Activated T-cell treated with anti-CD3 and anti-CD28 coated beads for 4 hours (primary cell): ENCODE measurements at places on chromosomes 5 and 9.

- no peak for DNase-seq
Measured at GRCh38 chr9:84758817-84759216, 89.3 kb downstream of the NTRK2 start.

DNA sequence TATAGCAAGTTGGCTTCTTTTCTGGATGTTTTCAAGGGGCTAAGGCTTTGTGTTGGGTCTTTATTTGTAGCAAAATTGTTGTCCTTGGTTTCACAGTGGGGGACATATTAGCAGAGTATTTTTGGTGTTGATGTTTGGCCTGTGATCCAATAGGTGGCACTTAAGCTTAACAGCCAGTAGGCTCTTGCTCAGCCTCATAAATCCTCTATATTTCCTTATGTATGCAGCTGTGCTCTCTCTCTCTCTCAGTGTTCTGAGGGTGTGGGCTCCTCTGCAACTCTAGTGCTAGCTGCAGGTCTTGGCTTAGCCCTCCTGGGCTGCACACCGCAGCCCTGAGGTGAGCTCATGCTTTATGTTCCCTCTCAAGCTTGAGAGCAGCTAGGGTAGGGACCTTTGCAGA is 195.0 kb upstream of the GHR start:
- DNase-seq: no peak

DNA sequence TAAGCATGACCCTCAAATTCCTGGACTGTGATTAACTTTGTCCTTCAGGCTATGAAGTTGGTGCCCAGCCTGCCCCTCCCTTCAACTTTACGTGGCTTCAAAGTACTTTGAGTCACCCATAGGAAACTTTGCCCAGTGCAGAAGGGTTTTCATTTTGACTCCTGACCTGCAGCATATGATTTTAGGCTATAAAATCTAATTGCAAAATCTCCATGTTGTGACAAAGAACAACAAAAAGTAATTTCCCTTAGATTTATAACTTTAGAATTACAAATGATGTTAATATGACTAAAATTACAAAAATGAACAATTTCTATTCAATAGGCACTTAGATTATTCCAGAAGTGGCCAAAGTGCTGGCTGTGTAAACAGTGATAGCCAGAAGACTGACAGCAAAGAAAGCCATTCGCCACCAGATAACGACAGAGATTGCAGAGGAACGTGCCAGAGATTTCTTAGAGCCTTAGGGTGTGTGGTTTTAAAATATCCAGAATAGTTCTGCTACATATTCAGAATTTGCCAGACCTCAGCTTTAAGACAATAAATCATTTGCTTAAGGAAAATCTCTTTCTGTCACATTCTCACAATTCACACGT is 197.4 kb downstream of the SEMA5A start:
- no peak for DNase-seq

- DNase-seq: no peak
Measured at GRCh38 chr9:107240260-107240659, 42.8 kb upstream of the RAD23B start.

- no peak for DNase-seq
Measured at GRCh38 chr5:127428748-127429147, 88.7 kb upstream of the PRRC1 start.

- no peak for DNase-seq
Measured at GRCh38 chr5:100800562-100800961, 102.5 kb downstream of the ST8SIA4 start.

GRCh38 chr5:155738616-155739015 is 588.3 kb upstream of the SGCD start:
- no peak for DNase-seq
